ENCODE measurements at places on chromosomes 1 and 21.

DNA sequence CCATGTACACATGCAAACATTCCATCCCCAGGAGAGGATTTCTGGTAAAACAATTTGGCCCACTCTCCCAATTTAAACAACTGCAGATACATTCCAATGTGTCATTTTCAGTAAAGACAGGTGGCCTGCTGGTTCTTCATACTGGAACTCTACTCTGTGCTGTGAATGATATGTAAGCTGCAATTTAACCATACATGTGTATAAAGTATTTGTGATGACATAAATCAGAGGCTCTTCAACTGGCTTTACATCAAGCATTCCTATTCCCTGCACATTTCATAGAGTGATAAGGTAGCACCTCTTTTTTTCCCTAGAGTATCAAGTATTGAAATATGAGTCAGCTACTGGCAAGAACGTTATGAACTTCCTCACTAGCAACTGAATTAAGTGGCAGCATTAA, 649.5 kb upstream of the ADGRL2 start:
- DNase-seq, result no peak

DNA sequence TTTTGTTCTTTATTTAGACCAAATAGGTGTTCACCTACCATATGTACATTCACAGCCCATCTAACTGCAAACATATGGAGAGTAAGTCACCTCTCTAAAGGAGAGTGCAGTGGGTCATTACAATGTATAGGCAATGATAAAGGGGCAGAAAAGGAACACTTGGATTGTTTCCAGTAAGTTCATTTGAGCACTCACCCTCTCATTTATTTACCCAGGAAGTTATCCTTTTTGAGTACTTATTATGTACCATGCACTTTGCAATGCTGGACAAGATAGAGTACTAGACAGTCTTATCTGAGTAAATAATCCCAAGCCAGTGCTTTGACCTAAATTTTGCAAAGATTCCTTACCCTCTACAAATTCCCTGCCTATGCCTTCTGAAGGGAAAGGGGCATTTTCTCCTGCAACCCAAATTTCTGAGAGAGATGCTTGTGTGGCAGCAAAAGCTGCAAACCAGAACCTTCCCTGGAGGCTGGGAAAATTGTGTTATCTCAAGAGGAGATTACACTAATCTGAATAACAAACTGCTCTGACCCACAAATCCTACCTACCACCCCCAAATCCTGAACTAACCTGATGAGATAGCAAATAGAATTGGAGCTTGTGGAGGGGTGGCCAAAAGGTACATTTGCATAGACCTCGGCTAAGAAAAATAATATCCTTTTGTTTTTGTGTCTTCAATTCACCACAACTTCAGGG, 18.6 kb upstream of the RGS8 start:
- DNase-seq, result no peak

GRCh38 chr1:162364498-162364897, 12.2 kb downstream of the SPATA46 start:
- DNase-seq, result no peak

- DNase-seq, result no peak
Measured at GRCh38 chr1:7119156-7119555, 333.9 kb downstream of the CAMTA1 start.

DNA sequence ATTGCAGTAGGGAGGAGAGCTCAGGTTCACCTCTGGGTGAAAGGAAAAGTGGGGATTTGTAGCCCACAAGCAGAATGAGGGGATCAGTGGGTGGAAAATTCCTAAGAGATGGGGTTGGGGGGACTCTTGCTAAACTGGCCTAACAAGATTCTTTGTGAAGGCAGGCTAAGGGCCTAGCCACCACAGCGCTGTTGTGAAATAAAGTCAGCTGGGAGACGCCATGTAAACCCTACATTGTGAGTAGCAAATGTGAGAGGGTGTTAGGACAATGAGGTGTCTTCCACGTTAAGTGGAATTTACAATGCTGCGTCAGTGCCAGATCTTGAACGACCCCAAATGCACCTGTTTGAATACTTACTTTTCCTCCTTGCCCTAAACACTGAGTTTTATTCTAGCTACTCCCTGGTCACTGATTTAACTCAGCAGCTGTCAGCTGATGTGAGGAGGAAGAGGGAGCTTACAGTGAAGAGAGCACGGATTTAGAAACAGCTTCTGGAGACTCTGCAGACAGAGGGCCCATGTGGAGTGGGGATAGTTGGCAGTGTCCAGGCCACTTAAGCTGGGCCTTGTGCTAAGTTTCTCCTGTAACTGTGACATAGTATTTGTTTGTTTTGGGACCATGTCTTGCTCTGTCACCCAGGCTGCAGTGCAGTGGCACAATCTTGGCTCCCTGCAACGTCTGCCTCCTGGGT, 17.3 kb downstream of the PDPN start:
- DNase-seq, result no peak
